ENCODE measurements at places on chromosomes 7 and 10. TPM values are rescaled to one million over a fixed set of nuclear protein-coding genes. Genes with fewer than 3 reads are reported as not detected.

DNA sequence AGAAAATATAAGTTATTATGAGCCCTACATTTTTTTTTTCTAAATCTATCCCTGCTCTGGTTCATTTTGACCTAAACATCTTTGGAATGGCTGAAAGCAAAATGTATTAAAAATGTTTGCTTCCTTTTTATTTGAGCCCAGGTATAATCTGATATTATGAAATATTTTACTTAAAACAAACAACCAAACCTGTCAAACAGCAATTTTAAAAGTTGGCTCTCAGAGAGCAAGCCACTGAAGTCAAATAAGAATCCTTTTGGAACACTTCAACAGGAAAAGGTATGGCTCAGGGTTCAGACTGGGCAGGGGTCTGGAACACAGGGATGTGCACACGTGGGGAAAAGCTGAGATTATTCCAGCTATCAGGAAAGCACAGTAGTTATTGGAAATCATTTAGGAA, 782.9 kb downstream of the CCSER2 start:
- no peak for DNase-seq

DNA sequence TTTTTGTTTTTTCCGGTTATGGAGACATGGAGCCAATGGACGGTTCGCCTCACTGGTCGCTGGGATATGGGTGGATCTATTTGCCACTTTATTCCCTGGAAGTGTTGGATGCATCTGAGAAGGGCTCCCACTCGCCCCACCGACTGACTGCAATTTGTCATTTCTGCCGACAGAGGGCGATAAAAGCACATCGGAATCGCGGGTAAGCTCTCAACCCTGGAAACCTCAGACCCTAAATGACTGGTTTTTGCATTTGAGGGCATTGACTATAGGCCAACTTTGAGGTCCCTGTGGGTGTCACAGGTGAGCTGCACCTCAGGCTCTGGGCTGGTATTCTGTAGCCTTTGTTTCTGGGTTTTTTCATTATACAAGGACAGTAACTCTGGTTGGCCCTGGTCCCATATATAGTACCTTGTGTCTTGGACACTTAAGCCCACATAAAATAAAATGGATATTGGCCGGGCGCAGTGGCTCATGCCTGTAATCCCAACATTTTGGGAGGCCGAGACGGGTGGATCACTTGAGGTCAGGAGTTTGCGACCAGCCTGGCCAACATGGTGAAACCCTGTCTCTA, 11.9 kb upstream of the OPALIN start:
- peak; percentile 19 for DNase-seq

- DNase-seq = peak; percentile 62
Observed at GRCh38 chr7:43647673-43648472, 65.0 kb downstream of the STK17A start.

The ELFN1 gene
- not detected for total RNA-seq

Measured in CD4-positive, alpha-beta T cell (primary cell).